Naive thymus-derived CD4-positive, alpha-beta T cell (primary cell): ENCODE measurements at places on chromosomes 12 and 14.

- DNase-seq: no peak
Measured at GRCh38 chr14:28681681-28682080, 84.9 kb upstream of the FOXG1 start.

DNA sequence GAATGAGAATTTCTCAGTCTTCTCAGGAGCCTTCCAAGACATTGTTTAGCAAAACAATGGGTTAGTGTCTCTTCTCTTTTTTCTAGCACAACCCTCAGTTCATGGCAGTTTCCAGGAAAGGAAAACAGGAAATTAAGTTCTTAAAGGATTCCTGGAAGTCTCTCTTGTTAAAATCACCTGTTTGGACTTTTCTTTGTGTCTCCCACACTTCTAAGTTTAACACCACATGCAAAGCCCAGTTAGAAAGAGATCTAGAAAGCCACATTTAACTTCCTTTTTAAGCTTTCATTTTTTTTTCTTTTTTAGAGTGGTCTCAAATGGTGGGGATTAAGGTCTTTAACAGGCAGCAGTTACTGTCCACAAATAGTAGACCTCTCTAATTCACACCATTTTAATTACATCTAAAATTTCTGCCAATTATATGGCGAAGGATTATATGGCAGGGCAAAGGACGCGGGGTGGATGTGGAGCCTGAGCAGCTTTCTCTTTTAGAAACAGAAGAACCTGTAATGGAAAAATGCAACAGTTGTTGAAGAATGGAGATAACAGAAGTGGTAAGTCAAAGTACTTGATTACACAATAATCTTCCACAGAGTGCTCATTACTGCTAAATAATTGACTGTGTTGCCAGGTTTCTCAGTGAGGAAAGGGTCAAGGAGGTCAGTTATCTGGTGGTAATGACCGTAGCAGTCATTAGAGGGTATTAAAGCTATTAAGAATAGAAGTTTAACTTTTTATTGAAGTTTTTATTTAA lies 298.6 kb downstream of the AKAP6 start:
- DNase-seq: no peak

GRCh38 chr12:29082522-29082921 lies 66.6 kb upstream of the FAR2 start:
- no peak for DNase-seq

DNA sequence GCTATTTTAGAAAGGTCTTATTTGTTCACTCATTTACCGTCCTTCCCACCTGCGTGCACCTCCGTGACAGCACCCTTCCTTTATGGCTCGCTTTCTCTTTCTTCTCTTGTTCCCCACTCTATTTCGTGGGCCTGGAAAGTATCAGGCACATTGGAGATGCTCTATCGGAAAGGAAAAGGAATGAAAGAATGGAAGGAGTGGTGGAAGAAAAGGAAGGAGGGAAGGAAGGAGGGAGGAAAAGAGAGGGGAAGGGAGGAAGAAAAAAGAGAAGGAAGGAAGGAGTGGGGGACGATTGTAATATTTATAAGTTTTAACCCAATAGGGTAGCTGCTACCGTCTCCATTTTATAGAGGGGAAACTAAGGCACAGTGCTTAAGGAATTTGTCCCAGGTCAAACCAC lies 363.4 kb downstream of the CACNA1C start:
- DNase-seq: no peak

DNA sequence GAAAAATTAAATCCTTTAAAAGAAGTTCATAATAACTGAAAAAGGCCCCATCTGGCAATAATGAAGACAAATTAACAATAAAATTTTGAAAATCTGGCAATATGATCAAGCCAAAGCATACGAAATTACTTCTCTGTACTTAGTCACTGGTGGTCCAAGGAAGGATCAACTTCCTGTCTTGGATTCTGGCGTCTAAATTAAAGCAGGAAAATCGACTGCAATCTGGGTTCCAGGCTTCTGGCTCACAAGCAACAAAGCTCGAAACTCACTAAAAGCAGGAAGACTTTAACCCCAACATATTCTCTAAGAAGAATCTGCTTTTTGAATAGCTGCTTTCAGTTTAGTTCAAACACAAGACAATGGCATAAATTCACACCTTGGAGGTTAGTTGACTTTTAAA lies 49.7 kb downstream of the LRIG3 start:
- no peak for DNase-seq

DNA sequence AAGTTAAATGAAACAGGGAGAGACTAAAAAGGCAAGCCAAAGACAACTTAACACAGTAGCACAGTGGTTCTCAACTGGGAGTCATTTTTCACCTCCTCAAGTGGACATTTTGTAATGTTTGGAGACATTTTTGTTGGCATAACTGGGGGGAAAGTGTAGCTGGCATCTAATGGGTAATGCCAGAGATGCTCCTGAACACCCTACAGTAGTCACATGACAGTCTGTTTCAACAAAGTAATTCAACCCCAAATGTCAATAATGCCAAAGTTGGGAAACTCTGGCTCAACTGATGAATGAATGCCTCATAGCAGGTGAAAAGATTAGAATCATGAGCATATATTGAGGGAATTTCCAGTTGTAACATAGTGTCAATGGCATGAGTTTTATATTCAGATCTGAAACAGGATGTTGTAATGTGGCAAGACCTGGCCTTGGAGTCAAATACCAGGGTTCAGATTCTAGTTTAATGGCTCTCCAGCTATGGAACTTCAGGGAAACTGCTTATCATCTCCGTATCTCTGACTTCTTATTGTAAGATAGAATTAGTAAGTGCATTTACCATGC lies 2.4 kb upstream of the OR4K5 start:
- no peak for DNase-seq

DNA sequence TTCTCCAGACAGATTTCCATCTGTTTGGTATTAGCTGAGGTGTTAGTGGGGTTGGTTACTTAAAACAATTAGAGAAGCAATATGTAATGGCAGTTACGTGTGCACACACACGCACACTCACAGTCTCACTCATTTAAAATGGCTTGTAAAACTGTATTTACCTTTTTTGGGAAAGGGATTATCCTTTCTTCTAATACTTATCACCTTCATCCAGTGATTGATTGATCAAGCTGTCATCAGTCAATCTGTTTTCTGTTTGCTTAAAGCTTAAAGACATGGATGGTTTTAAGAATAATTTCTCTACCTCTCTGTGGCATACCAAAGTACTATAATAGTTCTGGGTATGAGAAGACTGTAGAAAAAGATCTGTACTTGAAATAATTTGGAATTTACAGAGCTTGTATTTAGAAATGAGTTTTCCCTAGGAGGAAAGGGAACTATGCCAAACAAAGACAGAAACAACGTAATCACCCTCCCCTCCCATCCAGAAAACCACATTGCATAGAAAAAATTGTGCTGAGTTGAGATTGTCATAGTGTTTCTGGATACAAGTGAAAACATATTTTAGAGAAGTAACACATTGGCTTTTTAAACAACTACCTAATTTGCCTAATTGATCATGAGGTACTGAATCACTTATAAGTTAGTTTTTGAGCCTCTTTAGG lies 455.8 kb downstream of the PCNX1 start:
- DNase-seq: no peak

DNA sequence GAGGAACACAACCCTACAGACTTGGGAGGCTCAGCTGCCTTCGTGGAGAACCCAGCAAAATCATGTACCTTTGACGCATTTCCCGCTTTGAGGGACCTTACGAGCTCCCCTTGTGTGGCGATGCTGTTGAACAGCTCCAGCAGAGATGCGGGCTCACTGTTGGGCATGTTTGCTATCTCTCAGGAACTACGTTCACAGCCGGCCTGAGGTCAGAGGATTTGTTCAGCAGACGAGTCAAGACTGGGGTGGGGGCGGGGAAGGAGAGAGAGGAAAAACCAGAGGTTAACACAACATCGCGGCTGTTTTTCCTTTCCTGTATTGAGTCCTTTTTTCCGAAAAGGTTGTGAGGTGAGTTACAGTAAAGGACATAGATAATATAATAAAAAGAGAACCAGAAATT lies 45.9 kb downstream of the SLC25A47 start:
- no peak for DNase-seq

DNA sequence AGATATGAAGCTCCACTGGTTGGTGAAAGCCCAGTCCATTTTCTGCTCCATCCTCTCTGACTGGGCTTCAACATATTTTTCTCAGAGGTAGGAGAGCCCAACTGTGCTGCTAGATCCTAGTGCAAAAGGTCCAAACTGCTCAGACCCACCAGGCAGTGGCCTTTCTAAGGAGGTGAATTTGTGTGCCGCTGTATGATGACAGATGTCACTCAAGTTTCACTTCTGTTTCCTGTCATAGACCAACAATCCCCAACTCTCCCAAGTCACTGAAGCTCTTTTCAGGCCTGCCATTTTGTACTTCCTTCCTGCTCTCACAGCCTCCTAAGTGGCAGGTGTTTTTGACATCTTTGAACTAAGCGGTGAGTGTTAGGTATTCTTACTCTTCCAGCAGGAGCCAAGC lies 16.4 kb upstream of the RNASE4 start:
- no peak for DNase-seq

DNA sequence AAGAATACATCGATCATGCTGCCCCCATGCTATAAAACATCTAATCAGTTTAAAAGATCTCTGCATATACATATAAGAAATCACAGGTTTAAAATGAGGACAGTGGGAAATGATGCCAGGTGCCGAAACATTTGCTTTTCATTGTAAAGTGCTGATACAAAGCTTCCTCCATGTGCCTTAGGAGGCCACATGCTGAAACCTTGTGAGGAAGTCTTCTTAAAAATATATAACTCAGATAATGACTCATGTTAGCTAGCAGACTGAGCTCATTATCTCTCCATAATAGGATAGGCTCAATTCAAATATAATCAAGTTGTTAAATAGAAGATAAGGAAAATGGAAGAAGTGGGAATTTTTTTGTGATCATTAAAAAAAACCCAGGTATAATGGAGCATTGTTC lies 65.9 kb downstream of the RFX4 start:
- no peak for DNase-seq

GRCh38 chr12:5094986-5095385 lies 51.3 kb downstream of the KCNA5 start:
- no peak for DNase-seq

DNA sequence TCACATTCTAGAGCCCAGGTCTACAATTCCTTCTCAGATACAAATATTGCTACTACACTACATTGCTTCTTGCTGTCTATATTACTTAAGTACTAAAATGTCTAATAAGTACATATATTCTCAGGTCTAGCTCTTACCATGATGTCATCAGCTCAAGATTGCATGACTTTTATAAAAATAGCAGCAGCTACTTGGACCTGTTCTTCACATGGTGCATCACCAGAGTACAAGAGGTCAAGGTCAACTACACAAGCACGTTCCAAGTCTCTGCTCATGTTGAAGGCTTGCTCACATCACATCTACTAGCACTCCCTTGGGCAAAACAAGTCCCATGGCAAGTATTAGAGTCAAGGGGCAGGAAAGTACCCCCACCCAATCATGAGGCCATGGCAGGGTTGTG lies 465.6 kb downstream of the MED13L start:
- no peak for DNase-seq

- DNase-seq: no peak
Measured at GRCh38 chr14:48536318-48536717, 860.9 kb upstream of the MDGA2 start.

DNA sequence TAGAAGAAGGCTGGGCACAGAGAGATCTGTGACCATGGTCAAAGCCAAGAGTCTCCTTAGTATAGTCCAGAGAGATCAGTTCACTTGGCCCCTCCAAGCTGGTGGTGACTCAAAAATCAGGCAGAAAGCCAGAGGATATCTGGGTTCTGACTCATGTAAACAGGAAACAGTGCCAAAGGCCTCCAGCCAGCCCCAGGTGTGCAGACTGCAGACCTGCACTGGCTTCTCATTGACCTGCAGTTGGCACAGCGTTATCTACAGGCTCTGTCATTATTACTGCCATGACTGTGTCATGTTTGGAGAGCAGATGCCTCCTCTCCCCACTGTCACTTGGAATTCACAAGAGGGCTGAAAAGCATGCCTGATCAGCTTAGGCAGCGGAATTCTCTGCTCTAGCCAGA lies 295.7 kb upstream of the PRKD1 start:
- no peak for DNase-seq

- no peak for DNase-seq
Measured at GRCh38 chr12:55044135-55044534, 24.4 kb downstream of the NEUROD4 start.

DNA sequence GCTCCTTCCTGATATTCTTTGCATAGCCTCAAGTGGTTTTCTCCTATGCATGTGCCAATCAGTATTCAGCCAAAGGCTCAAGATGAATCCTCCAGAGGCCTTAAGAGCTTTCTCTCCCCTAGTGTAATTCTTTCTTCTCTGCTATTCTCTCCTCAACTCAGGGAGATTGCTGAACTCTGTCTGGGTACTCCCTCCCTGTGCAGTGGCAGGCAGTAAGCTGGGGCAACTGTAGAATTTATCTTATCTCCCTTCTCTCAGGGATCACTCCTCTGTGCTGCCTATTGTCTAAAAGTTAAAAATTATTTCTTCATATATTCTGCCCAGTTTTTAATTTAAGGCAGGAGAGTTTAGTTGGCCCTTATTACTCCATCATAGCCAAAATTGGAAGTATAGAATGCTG lies 28.5 kb upstream of the RTRAF start:
- DNase-seq: no peak

- no peak for DNase-seq
Measured at GRCh38 chr12:65879878-65880277, 55.6 kb downstream of the HMGA2 start.

GRCh38 chr14:38730420-38730819 lies 372.6 kb downstream of the SEC23A start:
- no peak for DNase-seq

GRCh38 chr12:19799895-19800602 lies 360.8 kb downstream of the AEBP2 start:
- no peak for DNase-seq

DNA sequence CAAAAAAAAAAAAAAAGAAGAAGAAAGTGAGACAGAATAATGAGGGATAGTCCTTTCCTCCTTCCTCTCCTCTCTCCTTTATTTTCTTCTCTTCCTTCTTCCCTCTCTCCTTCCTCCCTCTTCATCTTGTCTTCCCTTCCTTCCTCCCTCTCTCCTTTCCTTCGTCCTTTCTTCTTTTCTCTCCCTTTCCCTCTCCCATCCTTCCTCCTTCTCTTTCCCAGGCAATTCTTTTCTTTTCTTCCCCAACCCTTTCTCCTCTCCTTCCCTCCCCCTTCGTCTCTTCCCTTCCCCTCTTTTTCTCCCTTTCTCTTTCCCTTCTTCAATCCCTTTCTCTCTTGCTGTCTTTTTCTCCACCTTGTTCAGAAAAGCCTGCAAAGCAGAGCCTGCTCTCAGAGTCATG lies 3.6 kb upstream of the CHST11 start:
- DNase-seq: no peak
